Stimulated activated CD8-positive, alpha-beta memory T cell treated with anti-CD3 and anti-CD28 coated beads, Interleukin-7, amount 100 ng/mL, for 1 hour (primary cell): ENCODE measurements at places on chromosomes 5 and 9.

DNA sequence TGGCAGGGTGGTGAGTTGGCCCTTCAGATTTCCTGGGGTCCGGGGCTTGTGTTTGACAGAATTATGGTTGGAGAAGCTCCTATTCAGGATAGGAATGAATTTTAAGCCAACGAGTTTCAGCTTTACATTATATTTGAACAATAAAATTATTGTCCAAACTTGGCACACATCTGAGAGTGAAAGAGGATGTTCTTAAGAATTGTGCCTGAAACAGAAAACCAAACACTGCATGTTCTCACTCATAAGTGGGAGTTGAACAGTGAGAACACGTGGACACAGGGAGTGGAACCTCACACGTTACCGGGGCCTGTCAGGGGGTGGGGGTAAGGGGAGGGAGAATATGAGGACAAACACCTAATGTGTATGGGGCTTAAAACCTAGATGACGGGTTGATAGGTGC, 111.8 kb upstream of the ACTBL2 start:
- DNase-seq = no peak

DNA sequence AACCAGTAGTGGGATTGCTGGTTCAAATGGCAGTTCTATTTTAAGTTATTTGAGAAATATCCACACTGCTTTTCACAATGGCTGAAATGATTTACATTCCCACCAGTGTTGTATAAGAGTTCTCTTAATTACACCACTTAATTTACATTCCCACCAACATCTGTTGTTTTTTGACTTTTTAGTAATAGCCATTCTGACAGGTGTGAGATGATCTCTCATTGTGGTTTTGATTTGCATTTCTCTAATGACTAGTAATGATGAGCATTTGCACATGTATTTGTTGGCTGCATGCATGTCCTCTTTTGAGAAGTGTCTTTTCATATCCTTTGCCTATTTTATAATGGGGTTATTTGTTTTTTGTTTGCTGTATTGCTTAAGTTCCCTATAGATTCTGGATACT, 688.3 kb downstream of the PRR16 start:
- no peak for DNase-seq

DNA sequence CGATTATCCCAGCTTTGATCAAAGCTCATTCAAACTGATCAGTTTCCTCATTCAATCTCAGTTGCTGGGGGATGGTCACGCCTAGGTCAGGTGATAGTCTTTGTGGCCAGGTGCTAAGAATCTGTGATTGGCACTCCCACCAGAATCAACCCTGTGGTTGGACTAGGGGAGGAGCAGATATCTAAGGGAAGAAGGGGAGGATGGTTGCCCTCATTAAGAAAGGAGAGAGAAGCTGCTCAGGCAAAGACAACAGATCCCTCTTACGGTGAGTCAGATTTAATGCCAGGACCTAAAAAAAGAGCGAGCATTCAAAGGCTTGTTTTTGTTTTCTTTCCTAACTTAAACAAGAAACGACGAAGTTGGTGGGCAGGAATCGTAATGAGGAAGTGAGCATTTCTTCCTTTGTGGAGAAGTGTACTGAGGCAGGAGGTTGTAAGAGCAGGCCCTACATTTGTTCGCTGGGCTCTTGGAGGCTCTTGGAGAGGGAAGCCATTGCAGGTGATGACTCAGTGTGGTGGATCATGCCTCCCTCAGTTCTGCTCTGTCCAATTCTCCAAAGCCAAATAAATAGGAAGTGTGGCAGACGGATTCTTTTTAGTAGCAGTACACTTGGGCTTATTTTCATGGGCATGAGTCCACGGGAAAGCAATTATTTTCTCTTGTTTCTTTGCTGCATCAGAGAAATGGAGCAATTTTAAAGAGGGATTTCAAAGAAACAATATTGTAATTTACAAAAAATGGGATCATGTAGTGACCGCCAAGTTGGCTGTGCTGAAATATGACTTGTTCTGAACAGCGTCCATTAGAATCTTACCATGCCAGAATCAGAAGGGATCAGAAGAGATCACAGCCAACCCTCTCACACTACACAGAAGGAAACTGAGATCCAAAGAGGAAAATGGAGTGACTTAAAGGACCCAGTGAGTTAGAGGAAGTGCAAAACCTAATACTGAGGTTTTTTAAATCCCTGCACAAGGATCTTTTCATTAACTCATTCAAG, 18.7 kb upstream of the TGFBR1 start:
- DNase-seq = no peak

DNA sequence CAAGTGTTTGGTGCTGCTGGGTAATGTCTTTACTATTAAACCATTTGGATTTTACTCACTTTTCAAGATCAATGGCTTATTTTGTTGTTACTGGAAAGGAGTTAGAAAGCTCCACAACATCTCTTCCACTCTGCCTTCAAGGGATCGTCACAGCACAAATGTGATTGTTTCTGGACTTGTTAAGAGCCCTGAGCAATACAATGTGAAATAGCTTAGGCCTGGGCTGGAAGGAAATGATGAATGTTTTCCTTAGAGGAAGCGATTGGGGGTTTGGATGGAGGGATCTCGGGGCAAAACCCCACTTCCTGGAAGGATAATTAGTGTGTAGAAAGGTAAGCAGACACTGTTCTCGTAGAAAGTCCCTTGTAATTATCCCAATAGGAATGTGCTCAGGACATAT, 59.3 kb upstream of the MYO10 start:
- no peak for DNase-seq

DNA sequence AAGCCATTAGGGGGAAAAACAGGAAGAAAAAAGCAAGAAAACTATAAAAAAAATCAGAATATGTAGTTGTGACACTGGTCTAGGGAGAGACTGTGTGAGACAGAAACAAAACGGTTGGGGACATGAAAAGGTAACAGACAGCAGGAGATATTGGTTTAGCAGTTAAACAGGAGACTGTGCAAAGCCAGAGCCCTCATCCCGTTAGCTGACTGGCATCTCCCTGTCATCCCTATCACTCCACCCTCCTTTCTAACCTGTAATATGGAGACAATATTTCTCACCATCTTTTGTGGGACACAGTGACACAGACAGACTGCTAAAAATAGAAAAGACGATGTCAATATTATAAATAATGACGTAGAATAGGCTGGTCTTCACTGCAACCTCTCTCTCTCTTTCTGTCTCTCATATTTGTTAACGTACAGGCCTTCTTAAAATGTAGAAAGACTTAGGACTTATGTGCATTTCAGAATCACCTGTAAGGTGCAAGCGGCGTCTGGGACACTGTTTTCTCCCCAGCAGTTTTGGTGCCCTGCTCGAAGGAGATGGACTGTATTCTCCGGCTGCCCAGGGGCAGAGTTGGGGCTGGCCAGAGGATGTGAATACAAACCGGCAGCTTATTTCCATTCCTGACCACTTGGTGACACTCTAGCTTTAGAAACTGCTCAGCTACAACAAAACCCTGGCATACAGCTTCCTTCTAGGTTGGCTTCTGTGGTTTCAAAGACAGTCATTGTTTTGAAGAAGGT, 190.6 kb downstream of the MAT2B start:
- DNase-seq = no peak

- DNase-seq = no peak
Observed at GRCh38 chr5:178337334-178337741, 104.7 kb upstream of the PHYKPL start.

DNA sequence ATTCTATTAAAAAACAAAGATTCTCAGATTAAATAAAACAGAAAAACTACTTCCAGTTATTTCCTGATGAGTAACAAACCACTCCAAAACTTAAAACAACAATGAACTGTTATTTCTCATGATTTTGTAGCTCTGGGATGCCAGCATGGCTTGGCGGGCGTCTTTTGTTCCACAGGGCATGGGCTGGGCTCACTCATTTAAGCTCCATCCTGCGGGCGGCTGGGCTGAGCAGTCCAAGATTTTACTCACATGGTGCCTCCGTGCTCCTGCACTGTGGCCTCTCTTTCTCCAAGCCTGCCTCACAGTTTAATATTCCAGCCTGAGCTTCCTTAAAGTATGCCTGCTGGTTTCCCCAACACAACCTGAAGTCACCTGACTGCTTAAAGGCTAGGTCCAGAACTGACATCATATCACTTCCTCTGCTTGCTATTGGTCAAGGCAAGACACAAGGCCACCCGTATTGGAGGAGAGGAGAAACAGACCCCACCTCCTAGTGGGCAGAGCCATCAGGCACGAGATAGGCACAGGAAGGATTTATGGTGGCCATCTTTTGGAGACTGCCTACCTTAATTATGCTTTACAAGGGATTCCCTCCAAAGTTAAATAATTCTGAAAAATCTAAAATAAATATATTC, 41.6 kb upstream of the ZBTB43 start:
- DNase-seq = no peak

- DNase-seq = no peak
Observed at GRCh38 chr5:13249854-13250253, 694.6 kb downstream of the DNAH5 start.

DNA sequence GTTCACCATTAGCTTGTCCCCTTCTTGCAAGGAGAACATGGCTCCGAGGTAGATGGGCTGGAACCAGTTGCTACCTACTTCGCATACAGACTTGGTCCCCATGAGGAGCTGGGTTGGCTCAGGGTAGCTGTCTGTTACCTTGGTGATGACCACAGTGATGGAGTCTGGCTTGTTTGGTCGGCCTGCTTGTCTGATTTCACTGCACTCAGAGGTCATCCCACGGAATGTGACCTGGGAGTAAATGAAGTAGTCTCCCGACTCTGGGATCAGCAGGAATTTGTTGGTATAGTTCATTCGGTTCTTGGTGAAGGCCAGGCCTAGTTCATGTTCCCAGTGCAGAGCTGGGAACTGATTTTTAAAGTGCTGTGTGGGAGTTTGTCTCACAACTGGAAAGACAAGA, 15.3 kb downstream of the TNFSF15 start:
- DNase-seq = no peak

GRCh38 chr5:112694853-112695709, 42.6 kb upstream of the APC start:
- no peak for DNase-seq

- DNase-seq = no peak
Observed at GRCh38 chr9:110047955-110048402, 160.0 kb downstream of the C9orf152 start.

GRCh38 chr5:10319202-10319851, 11.6 kb upstream of the CMBL start:
- DNase-seq = no peak
